Activated T-cell treated with anti-CD3 and anti-CD28 coated beads, Interleukin-2, amount 50 U/mL, for 1 hour (primary cell): ENCODE measurements at places on chromosomes 13 and 19.

GRCh38 chr13:45490068-45490467 is 25.3 kb downstream of the COG3 start:
- DNase-seq: no peak

DNA sequence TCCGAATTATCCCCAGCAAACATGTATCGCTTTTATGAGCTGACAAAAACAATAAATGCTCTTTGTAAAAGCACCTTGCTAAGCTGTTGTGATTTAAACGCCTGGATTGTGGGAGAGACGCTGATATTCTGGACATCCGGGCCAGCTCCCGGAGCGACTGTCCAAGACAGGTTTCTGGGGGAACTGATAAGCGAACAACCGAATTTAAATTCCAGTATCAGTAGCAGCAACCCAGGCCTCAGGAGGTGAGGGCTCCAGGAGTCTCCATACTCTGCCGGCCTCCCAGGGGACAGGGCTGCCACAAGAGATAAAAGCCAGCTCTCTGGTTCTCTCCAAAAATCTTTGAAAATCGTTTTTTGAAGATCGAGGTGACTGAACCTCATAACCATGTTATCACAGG is 50.3 kb upstream of the VSTM2B start:
- DNase-seq: no peak

- peak; percentile 26 for DNase-seq
Measured at GRCh38 chr19:11279505-11280236, 16.3 kb upstream of the TSPAN16 start.

GRCh38 chr13:42110410-42111155 is 62.1 kb downstream of the DGKH start:
- no peak for DNase-seq

GRCh38 chr13:51600703-51601102 is 16.4 kb downstream of the WDFY2 start:
- DNase-seq: no peak

DNA sequence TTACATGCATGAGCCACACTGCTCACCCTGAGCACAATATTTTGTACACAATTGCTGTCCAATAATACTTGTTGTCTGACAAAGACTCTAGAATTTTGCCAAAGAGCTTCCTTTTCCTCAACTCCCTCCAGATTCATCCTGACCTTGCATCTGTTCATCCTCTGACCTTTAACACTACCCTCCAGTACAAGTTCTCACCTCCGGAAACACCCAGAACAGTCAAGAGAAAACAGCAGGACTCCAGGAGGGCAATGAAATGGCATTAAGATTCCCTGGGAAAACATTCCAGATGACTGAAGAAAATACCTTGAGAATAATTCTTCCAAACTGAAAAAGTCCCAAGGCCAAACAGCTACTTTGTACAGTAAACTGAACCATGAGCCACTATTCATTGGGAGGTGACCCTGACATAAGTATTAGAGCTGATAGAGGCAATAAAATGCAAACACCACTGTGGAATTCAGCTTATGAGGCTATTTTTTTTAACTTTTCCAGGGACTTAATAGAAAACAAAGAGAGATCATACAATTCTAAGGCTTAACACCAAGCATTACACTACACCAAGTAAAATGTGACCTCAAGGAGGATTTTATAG is 15.7 kb upstream of the COG3 start:
- DNase-seq: no peak

GRCh38 chr13:18936104-18936503 is 245.5 kb downstream of the TUBA3C start:
- DNase-seq: no peak

- DNase-seq: no peak
Measured at GRCh38 chr13:44050450-44051063, 170.9 kb downstream of the LACC1 start.

- no peak for DNase-seq
Measured at GRCh38 chr13:25692099-25692498, 320.3 kb downstream of the ATP8A2 start.

GRCh38 chr19:10701955-10702525 is 801 bp downstream of the QTRT1 start:
- DNase-seq: no peak

- no peak for DNase-seq
Measured at GRCh38 chr19:39128516-39129079, 3.0 kb downstream of the PAK4 start.

DNA sequence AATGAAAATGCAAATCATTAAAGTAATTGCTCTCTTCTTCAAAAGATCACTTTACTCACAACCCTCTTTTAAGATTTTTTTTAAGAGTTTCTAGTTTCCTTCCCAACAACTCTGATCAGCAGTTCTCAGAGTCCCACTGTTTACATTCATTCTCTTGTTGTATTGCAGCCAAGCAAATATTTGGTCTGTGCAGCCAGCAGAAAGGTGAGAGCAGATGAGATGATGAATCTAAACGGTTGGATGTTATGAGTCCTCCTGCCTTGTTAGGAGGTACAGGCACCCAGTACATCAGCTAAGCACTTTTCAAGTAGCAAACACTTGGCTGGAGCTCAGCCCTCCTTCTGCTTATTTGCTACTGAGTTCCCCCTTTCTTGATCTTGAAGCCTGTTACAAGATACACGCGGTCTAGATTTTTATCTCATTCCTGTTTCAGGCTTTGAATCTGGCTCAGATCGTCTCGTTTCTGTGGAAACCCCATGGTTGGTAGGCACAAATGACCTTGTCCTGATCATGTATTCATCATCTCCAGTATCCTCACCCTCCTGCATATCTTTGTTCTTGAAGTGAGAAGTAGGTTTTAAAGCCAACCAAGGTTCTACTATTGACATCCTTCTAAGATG is 300.7 kb downstream of the DCT start:
- no peak for DNase-seq

GRCh38 chr13:80873589-80873988 is 532.7 kb upstream of the SPRY2 start:
- DNase-seq: no peak
